ENCODE measurements at places on chromosomes 6 and 20.

GRCh38 chr6:12576389-12576788 is 140.2 kb upstream of the PHACTR1 start:
- no peak for DNase-seq

DNA sequence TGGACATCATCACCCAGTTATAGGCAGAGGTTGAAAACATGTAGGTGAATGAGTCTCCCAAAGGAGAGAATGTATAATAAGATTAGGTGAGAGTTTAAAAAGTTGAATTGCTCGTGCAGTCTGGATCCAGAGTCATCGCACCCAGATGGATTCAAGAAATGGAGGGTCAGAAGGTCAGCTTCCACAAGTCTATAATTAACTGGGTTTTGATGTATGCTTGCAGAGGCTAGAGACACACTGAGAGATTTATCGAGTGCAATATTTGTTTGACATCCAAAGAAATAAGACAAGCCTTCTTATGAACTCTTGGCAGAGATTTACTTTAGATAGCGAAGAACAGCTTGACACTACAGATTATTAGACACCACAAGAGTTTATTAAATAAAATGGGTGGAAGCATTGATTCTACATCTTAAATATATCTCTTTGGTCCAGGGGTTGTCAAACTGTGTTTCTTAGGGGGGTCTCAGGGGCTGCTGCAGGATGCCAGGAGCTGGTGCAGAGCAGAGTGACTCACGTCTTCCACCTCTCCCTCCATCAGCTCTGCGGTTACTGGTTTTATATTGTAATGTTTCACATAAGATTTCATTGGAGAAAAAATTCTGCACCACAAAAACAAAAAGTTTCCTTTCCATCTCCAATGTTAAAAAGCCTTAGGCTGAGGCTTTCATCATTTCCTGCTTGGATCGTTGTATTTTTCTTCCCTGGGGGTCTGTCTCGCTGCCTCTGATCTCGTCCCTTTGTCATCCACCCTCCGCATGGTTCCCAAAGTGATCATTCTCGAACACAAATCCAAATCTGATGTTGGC is 176.2 kb upstream of the AHI1 start:
- DNase-seq: no peak

- DNase-seq: no peak
These were observed 12.0 kb upstream of the CCDC170 start for GRCh38 chr6:151481786-151482185.

DNA sequence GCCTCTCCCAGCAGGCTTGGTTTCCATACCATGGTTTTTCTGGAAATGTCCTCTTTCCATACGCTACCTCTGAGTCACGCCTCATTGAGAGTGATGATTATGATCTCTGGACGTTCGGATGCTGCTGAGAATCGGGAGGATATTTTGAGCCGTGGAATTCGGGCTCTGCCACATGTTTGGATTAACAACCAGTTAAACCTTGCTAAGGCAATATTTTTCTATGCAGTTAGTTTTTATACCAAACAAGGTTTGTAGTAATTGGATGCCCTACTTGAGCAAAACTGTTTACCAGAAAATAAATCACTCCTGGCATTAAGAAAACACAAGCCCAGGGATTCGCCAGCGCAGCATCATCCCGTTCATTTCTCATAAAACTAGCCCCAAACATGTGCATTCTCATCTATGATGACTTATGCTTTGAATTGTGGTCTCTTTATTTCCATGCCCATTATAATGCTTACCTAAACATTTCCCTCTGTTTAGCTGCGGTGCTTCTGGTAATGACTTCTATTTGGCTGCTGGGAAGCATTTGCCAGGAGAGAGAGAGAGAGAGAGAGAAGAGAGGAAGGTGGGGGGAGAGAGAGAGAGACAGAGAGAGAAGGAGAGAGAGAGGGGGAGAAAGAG is 198.9 kb downstream of the CLIC5 start:
- DNase-seq: no peak

DNA sequence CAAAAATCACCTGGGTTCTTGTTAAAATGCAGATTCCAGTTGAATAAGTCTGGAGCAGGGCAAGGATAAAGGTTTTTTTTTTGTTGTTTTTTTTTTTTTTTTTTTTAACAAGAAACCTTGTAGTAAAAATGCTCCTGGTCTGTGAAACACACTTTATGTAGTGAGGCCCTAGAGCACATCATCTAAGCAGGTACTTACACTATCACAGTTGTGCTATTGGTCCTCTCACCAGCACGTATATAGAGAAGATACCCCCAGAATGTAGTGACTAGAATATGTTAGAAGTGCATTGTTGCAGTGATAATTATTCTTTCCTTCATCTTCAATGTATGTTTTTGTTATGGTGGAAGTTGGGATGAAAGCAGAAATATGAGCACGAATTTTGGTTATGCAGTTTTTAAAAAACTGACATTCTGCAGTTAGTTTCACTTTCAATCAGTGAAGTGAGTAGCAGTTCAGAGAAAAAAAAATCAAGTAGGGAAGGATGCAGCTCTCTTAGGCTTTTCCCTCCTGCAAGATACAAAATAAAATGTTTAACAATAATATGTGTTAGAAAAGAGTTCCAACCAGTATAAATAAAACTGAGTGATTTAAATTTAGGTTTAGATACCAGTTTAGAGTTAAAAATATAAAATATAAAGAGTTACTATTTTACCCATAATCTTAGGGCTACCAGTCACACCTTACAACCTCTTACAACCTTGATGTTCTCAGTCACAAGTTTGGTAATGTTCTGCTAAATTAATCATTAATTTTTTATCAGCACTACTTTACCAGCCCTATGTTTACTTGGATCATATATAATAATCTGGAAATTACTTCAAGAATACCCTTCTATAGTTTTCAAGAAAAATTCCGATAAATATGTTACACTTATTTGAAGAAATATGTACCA is 9.2 kb upstream of the DEFB113 start:
- DNase-seq: no peak

DNA sequence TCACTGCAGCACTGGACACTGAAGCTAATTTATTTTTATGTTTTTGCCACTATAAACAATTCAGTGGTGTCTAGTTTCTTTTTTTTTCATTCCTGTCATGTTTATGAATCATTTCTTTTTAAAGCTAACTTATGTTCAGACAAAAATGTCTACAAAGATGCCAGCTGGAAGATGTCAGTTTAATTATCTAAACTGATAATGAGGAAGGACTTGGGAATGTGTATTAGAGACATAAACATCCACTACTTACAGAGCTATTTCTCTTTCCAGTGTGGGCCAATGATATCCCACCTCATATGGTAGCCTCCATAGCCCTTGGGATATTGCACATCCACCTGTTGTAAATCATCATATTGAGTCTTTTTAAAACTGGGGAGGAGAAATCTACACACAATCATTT is 132.1 kb upstream of the FAM184A start:
- no peak for DNase-seq

DNA sequence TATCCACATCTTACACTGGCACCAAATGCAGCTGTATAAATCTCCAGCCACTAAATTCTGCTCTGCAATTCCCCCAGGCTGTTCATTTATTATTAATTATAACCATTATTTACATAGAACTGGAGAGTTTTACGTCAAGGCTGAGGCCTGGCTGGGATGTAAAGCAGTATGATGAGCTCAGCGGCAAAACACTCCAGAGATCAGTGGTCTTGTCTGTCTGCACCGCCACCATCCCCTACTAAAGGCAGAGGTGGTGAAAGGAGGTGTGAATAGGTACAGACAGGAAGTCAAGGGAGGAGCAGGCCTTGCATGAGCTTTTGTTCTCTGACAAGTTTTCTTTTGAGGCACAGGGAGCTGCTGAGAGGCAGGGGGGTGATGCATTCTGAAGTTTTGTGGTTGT is 159.9 kb upstream of the PCSK2 start:
- no peak for DNase-seq

GRCh38 chr20:17023806-17024205 is 203.0 kb upstream of the PCSK2 start:
- DNase-seq: no peak

- no peak for DNase-seq
These were observed 7.2 kb upstream of the PPP1R16B start for GRCh38 chr20:38798266-38798665.

DNA sequence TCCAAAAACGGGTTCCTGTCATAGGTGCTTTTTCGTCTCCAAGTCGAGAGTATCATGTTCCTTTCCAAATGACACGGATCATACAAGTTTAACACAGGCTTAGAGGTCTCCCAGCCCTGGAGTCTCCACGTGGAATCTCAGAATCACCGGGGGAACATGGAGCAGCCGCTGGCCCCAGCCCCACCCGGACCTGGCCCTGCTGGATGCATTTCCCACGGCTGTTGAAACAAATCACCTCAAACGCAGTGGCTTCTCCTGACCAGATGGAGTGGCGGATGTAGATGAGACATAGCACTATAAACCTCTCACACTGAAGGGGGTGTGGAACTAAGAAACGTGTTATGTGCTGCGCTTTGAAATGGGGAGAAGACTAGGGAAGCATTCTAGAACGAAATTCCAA is 70.0 kb upstream of the FRMD1 start:
- DNase-seq: no peak

DNA sequence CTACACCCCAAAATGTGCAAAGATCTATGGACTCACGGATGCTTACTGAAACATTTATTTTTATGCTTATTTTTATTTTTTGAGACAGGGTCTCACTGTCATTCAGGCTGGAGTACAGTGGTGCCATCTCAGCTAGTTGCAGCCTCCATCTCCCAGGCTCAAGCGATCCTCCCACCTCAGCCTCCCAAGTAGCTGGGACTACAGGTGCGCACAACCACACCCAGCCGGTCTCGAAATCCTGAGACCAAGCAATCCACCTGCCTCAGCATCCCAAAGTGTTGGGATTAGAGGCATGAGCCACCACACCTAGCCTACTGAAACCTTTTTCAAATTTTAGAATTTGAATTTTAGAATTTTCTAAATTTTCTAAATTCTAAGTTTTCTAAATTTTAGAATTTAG is 50.8 kb upstream of the IPCEF1 start:
- no peak for DNase-seq

DNA sequence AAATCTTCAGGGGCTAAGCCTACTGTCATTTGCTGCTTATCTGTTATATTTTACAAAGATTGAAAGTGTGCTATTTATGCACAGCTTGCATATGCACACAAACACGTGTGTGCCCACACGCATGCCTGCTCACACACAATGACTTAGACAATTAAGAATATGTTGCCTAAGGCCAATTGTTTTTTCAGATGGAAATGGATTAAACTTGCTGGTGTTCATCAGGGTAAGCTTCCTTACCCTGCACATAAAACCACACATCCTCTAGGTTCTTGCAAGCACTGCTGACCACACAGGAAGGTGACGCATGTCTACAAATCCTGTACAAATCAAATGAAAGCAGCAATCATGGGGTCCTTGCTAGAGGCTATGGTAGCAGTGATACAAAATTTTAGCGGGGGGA is 58.4 kb downstream of the GJA10 start:
- DNase-seq: no peak

- no peak for DNase-seq
These were observed 530.4 kb upstream of the MARCKS start for GRCh38 chr6:113326781-113327180.

- DNase-seq: peak; percentile 26
These were observed 9.5 kb downstream of the CNKSR3 start for GRCh38 chr6:154500769-154501577.

- DNase-seq: no peak
These were observed 205.8 kb downstream of the ISM1 start for GRCh38 chr20:13426870-13427269.
